NAMALWA (cell line): ENCODE measurements at places on chromosomes 3 and 15.
A peak's percentile ranks its signal among the peaks of the same experiment; 100 is the strongest.

GRCh38 chr3:185399737-185400667 lies 37.1 kb downstream of the MAP3K13 start:
- DNase-seq: no peak

DNA sequence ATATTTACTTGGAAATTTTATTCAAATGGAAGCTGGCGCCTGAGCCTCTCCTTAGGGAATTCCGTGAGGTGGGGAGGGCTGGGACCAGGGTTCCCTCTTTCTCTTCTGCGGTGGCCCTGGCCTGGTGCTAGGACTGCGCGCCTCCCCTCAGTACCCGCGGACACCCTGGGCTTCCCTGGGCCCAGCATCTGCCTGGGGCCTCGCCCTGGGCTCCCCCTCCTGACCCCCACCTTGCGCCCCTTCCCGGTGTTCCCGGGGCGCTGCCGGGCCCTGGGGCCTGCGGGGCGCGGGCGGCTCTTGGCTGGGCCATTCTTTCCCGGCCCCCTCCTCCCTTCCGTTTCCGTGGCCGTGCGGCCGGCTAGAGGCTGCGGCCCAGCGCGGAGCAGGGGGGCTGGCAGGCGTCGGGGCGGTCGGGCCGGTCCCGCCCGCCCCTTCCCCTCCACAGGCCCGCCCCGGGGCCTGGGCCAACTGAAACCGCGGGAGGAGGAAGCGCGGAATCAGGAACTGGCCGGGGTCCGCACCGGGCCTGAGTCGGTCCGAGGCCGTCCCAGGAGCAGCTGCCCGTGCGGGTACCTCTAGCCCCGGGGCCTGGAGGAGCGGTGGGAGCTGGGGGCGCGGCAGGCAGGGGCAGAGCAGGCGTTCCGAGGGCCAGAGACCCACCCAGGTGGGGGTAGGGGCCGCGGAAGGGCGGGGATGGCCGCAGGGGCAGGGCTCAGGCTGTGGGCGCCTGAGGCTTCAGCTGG lies at the start of gene FES:
TSS of gene FES (plus strand) at position 529 of the 743 bp plus-strand sequence. CDS start 542 bp downstream, outside the sequence.
- DNase-seq: no peak

DNA sequence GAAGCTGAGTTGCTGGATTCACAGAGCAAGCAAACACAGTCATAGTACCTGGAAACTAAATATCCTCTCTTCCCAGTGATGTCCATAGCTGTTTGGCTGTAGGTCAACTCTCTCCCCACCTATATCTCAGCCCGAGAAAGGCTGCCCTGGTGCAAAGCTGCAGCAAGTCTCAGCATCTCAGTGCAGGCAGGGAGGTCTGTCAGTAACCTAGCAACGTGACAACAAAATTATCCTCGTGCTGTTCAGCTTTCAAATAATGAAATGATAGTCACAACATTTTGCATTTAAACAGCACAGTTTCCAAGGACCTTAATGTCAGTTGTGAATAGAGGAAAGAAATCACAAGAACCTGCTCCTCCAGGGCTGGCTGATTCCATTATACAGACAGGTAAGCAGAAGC lies 83.6 kb downstream of the CHST2 start:
- peak; percentile 71 for DNase-seq

DNA sequence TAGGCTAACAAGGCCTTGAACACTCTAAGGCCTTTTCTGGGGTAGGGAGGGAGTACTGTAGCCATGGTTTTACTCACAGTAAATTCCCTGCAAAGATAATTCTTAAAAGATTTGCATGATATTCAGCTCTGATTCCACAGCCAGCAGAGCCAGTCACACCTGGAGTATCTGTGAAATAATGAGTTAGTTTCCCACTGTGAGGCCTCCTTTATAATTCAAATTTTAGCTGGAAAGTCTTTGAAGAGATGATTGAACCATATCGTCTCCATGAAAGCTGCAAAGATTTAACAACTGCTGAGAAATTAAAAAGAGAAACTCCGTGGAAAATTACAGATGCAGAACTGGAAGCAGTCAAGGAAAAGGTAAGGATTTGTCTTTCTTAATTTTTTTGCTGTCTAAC lies 32.3 kb upstream of the DUT start:
- DNase-seq: no peak

DNA sequence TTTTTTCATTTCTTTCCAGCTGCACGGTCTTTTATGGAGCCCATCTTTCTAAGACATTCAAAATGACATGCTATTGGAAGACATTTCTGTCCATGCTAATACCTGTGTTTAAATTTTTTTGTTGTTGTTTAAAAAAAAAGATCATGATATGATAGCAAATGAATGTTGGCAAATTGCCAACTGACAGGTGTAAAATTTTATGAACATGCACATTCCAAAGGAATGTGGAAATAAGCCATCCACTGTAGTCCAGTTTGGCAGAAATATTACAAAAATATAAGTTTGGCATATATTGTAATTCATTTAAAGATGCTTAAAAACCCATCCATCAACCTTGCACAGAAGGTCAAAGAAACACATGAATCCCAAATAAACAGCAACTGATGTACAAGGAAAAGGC lies 75.6 kb upstream of the WNT5A start:
- no peak for DNase-seq

DNA sequence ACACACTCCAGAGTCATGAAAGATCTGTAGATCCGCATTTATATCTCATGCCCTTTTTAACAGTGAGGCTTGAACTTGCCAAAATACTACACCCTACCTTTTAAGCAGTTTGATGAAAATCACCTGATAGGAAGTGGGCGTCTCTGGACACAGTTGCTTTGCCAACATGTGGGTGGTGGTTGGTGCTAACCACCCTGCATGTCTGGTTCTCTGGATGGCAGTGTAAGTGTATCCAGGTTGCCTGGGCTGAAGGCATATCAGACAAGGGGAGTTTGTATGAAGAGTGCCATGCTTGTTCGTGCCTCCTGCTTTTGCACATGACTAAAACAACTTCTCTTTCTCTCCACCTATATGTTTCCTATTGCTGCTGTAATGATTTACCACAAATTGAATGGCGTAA lies 159.6 kb downstream of the GHSR start:
- DNase-seq: no peak

- DNase-seq: no peak
These were observed 167.8 kb upstream of the DPH6 start for GRCh38 chr15:35713733-35714132.

DNA sequence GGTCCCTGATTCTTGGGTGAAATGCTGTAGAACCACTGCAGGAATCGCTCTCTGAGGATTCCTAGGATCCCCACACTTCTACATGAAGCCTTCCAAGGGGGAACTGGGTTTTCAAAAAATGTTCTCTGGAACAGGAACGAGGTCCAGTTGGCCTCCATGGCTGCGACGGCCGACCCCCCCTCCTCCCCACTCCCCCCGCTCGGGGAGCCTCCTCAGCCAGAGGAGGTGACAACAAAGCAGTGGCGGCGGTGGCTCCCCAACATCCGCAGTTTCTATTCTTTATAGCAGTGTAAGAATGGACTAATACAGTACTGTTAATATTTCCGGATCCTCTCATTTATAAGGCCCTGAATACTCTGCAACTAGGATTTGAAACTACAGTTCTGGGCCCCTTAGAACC lies 84.0 kb upstream of the PLAAT1 start:
- no peak for DNase-seq

GRCh38 chr3:114108137-114108536 lies 51.6 kb downstream of the QTRT2 start:
- no peak for DNase-seq

- no peak for DNase-seq
These were observed 657.5 kb upstream of the NECTIN3 start for GRCh38 chr3:110413807-110414748.

DNA sequence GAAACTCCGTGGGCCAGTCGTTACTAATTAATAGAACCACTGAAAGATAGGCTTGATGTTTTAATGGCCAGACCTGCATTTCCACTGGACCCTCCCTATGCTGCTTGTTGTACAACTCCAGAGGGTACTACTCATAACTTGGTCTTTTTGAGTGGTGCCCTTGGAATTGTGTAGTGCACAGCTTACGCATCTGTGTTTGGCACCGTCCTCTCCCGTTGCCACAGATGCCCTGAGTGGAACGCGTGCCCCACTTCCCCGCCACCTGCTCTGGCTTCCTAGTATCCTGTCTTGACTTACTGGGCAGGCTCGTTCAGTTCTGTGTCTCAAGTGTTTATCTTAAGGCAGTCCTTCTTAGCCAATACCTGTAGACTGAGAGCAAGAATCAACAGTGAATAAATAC lies 78.7 kb downstream of the USP13 start:
- no peak for DNase-seq

DNA sequence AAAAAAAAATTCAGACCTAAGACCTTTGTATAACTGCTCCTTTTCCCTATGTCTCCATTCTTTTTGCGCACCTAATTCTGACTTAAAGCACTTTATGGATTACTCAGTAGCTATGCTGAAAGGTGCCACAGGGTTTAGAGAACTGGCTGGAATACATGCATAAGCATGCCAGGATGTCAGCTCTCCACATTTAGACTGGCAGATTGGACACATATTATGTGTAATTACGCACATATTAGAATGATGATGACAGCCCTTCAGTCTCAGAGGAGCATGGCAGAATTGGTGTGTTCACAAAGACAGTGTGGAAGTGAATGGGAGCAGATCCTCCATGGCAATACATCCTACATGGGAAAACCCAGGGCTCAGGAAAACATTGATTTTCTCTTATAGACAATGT lies 108.1 kb upstream of the LSAMP start:
- no peak for DNase-seq

DNA sequence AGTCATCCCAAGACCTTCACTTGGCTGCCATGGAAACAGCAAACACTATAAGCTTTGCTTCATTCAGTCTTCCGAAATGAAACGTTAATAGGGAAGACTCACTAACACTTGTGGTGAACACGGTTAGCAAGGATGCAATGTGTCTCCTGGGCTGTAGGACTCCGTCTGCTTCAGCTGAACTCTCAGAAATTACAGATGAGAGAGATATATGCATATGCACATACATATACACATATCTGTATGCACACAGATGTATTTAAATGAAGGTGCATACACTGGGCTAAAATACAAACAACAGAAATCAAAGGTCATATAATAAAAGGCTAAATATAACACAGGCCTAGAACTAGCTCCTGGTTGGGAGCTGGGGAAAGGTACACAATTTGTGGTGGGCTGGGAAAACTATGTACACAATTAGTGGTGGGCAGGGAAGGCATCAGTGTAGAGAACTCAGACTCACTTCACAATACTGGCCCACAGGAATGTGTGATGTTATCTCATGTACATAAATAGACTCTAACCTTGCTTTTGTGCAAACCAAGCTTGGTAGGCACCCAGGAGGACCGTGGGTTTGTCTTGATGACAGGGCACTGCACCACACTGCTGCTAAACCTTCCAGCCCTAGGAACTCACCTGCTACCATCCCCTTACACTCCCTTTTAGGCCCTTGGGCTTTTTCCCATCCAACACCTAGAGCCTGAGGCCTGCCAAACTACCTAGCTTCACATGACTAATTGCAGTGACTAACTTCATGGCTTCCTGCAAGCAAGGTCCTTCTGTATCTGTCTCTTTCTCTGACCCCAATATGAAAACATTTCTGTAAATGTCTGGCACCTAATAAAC lies 873.1 kb downstream of the NSUN3 start:
- DNase-seq: no peak

DNA sequence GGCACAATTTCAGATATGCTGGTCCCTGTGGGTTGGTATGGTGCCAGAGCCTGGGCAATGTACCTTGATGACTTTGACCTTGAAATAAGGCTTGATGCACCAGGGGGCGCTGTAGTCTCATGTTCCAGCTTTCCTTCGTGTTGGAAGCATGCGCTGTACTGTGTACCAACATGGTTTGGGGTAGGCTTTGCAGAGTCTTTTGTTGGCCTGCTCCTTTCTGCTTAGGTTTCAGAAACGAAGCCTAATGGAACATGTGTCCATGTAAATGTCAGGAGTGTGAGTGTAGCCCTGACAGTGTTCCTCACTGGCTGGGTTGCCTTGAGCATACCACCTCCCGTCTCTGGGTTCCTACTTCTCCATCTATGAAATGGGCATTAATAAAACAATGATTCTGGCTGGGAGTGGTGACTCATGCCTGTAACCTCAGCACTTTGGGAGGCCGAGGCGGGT lies 3.6 kb upstream of the CCR4 start:
- peak; percentile 91 for DNase-seq

GRCh38 chr3:123520656-123521055 lies 64.2 kb downstream of the HACD2 start:
- DNase-seq: no peak

DNA sequence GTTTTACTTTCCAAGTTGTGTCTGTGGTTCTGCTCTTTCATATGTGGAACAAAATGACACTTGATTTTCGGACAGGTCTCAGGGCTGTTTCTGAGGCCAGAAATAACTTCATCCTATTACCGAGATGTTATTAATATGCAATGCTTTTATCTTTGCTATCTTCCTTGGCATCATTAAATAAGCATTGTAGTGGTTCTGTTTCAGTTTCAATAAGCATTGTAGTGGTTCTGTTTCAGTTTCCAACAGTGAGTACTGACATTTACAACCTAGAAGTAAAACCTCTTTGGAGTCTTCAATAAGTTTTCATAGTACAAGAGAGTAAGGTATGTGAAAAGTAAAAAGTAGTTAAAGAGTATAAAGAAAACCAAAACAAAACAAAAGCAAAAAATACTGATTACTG lies 746.2 kb downstream of the GRM7 start:
- DNase-seq: no peak

DNA sequence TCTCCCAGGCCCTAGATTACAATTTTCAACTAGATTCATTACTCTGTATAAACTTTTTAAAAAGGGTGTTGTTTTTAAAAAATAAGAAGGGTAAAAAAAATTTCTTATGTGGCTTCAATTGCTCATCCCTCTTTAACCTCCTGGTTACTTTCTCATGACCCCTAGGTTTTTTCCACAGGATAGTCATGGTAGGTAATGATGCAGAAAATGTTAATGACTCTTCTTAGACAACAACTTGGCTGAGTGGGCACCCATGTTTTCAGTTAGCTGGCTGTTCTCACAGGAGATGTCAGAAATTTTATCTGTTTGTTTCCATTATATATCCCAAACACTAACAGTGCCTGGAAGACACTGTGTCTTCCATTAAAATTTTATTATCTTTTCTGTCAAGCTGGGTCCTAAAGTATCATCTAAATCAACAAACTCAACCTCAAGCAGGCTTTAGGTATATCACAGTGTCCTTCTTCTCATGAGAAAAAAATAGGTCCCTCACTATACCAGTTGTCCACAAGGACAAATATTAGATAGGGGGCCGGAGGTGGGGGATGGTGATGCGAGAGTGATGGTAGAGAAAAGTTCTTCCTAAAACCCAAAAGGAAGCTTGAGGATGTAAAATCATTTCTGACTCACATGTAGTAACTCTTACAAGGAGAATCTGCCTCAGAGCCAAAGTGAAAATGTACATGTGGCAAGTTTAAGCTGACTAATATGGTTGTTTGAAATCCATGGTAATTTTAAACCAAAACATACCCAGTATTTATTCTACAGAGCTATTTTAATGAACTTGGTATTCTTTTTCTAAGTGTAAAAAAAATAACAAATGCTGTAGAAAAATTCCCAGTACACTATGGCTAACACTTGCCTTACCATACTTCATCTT lies 43.3 kb downstream of the PLOD2 start:
- no peak for DNase-seq

- no peak for DNase-seq
These were observed 45.5 kb downstream of the NBEAL2 start for GRCh38 chr3:47024932-47025331.

GRCh38 chr3:65265942-65266590 lies 578.3 kb upstream of the ADAMTS9 start:
- no peak for DNase-seq
